ENCODE measurements at places on chromosomes 4 and X.
A peak's percentile ranks its signal among the peaks of the same experiment; 100 is the strongest.

DNA sequence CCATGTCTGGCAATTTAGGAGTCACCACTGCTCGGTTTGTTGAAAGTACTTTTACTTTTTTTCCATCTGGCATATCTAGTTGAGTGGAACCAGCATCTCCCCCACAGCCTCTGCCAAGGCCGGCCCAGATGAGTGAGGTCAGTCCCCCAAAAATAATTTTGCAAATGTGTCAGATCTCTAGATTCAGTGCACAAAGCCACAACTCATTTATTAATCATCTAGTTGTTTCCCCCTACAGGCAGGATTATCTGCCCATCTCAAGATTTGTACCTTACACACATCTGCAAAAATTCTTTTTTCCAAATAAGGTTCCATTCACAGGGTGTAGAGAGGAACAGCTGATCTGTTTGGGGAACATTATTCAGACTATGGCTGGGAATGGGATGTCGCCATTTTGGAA, 174.0 kb upstream of the MXRA5 start:
- DNase-seq: no peak

DNA sequence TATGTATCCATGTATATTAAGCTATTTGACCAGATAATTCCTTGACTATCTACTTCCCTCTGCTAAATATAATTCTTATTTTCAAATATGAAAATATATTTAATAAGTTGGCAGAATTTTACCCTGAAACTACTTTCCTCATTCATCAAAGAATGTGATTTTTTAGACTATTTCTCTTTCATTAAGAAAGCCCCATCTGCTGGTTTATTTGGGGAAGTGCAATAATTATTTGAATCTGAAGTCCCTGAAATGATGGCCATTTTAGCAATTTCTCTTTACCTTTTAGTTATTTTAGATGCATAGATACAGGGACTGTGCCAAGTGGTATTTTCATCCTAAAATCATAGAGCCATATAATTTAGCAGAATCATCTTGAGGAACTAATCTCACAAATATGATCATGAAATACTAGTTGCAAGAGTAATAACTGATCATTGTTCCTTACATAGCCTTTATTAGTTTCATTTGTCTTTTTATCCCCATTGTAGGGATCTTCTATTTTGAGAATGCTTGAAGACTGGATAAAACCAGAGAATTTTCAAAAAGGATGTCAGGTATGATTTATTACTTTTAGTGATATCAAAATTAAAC, 39.0 kb downstream of the ENPEP start:
- peak; percentile 61 for DNase-seq

DNA sequence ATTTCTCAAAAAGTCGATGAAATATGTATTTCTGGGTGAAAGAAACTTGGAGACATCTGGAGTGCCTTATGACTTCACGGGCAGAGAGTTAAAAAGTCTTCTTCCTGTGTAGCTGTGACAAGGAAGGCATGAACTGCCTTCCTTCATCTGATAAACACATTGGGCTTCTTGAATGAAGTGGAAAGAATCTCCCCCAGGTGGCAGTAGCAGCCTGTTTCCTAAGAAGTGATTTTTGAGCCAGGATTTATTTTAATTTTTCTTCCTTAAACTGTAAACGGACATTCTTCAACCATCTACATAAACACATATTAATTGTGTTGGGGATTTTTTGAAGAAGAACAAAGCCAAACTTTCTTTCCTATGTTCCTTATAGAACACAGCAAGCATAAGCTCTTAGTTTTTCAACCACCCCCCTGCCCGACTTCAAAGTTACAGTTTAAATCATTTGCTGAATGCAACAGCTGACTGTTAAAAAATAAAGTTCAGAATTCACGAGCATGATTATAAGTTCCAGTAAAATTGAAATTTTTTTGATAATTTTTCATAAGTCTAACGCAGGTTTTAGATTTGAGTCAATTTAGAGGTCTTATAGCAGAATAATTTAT, 980 bp upstream of the GIMD1 start:
- peak; percentile 5 for DNase-seq

DNA sequence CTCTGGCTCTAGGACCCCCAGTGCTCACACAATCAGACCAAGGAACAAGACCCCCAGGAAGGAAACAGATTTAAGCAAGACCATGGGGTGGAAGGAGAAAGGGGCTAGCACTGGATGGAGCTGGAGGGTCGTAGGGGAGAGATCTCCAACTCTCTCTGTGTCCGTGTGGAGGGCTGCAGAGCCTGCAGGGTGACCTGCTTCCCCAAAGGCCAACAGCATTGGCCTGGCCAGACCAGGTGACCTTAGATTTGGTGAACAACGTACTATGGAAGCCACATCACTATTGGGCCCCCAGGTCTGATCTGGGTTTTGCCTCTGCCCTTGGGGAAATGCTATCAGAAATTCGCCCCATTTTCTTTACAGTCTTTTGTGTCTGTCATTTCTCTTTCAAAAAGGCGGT, 26.0 kb downstream of the NLGN3 start:
- no peak for DNase-seq

DNA sequence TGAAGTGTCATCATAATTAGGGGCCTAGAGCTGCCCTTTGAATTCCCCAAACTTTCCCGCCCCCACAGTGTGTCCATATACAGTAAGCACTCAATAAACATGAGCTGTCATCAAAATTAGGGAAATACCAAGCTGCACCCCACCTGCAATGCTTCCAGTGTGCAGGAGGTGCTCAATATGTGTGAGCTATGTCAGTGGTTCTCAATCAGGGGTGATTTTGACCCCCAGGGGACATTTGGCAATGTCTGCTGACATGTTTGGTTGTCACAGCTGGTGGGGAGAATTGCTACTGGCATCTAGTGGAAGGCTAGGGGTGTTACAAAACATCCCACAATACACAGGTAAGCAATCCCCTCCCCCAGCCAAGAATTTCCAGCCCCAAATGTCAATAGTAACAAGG, 748 bp downstream of the CFP start:
- no peak for DNase-seq

GRCh38 chr4:98501383-98501782, 157.0 kb downstream of the TSPAN5 start:
- DNase-seq: no peak

- no peak for DNase-seq
Observed at GRCh38 chr4:183968502-183968901, 63.4 kb downstream of the STOX2 start.

DNA sequence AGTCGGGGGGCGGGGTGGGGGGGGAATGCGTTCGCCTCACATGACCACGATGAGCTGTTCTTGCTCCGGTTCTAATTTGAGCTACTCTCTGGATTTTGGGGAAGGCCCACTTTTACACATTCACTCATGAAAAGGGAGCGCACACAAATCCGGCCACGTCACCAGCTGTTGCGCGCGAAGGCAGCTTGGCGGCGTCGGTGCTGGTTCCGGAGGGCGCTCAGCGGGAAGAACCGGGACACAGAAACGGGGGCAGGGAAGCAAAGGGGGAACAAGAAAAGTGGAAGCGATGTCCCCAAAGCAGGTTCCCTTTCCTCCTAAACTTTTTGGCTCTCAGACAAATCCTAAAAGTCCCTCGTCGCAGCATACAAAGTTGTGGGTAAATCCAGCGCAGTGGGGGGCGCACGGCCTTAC, 605 bp downstream of the ANXA5 start:
- no peak for DNase-seq

- no peak for DNase-seq
Observed at GRCh38 chrX:11375614-11376119, 82.5 kb downstream of the AMELX start.

DNA sequence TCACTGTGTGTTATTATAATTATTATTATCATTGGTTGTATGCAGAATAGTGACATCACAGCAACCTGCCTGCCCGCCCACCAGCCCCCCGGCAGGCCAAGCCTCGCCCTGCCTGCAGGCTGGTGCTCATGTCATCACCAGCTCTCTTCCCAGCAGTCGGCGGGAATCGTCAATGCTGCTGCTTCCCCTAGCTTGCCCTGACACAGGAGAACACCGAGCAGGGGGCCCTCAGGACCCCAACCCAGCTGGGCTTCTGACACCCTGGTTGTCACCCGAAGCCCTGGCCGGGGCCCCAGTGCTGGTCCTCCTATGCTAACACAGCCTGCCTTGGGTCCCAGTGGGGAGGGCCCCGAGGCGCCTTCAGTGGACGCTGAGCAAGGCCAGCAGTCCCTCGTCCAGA, 100.6 kb downstream of the PPP2R2C start:
- no peak for DNase-seq

GRCh38 chr4:35541888-35542213, 702.5 kb downstream of the ARAP2 start:
- DNase-seq: no peak

DNA sequence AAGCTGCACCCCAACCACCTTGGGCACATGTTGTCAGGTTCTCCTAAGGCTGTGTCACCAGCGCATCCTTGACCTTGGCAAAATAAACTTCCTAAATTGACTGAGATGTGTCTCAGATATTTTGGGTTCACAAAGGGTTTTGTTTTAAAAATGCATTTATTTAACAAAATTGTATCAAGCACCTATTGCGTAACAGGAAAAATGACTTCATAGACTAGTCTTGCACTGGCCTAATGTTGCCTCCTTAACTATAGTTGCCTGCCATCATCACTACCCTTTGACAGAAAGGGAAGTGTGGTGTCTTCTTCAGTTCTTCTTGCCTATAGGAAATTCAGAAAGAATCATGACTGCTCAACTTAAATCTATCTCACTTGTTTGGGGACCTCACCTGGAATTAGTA, 374.2 kb downstream of the SH2D1A start:
- DNase-seq: no peak

DNA sequence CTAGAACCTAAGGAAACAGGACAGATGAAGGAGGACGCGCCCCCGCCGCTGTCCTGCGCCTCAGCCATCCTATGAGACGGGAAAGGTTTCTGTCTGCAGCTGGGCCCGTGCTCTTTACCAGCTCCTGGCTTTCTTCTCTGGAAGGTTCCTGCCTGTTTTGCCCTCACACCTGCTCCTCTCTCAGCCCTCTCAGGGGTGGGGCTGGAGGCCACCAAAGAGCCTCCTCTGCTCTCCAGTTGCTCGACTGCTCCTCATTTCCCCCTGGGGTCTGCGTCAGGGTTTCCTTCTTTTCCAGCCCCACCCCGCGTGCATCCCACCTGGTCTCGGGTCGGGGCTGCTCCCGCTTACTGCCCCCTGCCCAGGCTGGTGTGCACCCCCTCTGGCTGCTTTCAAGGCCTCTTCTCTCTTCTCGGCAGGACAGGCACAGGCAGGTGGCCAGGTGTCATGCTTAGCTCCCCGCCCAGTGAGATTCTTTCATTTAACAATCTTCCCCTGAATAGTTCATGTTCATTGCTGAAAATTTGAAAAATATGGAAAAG, 4.6 kb downstream of the HTT-AS start:
- no peak for DNase-seq

DNA sequence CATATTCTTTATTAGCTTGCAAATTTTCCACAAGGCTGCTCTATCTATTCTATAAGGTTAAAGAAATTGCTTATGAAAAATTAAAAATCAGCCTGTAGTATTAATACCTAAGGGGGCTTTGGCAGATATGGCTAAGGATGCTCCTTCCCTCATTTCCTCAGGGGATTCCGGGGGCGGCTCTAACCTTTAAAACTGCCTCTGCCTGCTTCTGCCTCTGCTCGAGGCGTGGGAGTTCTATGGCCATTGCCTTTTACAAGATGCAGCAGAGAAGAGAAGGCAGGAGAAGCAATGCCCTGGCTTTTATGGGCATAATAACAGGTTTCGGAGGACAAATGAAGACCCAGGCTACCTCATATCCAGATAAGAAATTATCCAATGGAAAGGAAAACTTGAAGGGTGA, 8.6 kb upstream of the CDKN2AIP start:
- DNase-seq: no peak

DNA sequence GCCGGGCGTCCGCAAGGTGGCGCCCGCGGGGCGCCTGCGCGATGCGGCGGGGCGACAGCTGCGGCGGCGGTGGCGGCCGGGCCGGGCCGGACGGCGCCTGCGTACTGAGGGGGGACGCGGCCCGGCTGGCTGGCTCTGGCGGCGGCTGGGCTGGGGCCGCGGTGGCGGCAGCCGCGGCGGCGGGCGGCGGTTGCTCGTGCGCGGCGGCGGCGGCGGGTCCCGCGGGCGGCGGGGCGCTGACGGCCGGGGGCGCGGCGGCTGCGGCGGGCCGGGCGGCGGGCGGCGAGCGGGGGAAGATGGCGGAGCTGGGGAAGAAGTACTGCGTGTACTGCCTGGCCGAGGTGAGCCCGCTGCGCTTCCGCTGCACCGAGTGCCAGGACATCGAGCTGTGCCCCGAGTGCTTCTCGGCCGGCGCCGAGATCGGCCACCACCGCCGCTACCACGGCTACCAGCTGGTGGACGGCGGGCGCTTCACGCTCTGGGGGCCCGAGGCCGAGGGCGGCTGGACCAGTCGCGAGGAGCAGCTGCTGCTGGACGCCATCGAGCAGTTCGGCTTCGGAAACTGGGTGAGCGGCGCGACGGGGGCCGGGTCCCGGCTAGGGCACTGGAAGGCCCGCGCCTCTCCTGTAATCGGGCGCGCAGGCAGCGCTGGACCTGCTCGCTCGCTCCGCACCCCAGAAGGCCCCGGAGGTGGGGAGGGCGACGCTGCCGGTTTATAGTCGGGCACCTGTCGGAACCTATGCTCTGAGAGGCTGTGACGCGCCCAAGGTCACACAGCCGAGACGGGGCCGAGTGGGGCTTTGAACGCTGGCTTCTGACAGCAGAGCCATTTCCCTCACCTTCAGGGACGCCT, at the start of gene TADA2B:
TSS of gene TADA2B (plus strand) at position 89 of the 853 bp plus-strand sequence. CDS start at position 297, 208 bp downstream.
- peak; percentile 59 for DNase-seq

GRCh38 chr4:186949847-186950246, 226.2 kb upstream of the FAT1 start:
- no peak for DNase-seq

DNA sequence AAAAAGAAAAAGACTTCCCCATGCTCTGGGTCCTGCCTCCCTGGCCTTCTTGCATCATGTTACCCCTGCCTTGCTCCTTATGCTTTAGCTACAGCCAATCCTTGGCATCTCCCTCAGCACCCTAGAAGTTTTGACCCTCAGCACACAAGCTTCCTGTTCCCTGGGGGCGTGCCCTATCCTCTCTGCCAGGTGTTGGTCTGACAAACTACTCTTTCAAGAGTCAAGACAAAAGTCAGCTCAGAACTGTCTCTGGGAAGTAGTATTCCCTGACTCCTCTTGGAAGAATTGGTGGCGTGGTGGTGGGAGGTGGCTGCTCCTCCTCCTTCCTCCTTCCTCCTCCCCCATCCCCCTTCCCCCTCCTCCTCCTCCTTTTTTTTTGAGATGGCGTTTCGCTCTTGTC, 41.0 kb downstream of the PRPS1 start:
- DNase-seq: no peak

- DNase-seq: no peak
Observed at GRCh38 chrX:39935411-39936064, 162.2 kb downstream of the BCOR start.

- no peak for DNase-seq
Observed at GRCh38 chrX:20971250-20971649, 403.0 kb upstream of the CNKSR2 start.

GRCh38 chr4:154018659-154019058, 229.8 kb upstream of the SFRP2 start:
- no peak for DNase-seq

All from hematopoietic multipotent progenitor cell treated with erythropoietin and hydrocortisone succinate and interleukin-3 and kit ligand, for 17 days (in vitro differentiated cells).